ENCODE measurements at places on chromosomes 2 and 18. TPM values are rescaled to one million over a fixed set of nuclear protein-coding genes. Genes with fewer than 3 reads are reported as not detected.

Gene KCNG2
- total RNA-seq, result not detected

GRCh38 chr2:39247512-39248043 is 3.8 kb upstream of the CDKL4 start:
- no peak for DNase-seq

GRCh38 chr18:34358923-34359322 is 134.2 kb upstream of the NOL4 start:
- DNase-seq, result no peak

GRCh38 chr2:195343942-195344530 is 313.0 kb upstream of the SLC39A10 start:
- peak; percentile 41 for DNase-seq

GRCh38 chr2:145110668-145111356 is 590.9 kb upstream of the ZEB2 start:
- peak; percentile 64 for DNase-seq

Gene RAMP1
- 248 TPM for total RNA-seq

Gene LRP1B
- 0.06 TPM for total RNA-seq

Gene MAL
- total RNA-seq, result 1.6 TPM

Gene DSG1
- not detected for total RNA-seq

- no peak for DNase-seq
Observed at GRCh38 chr2:157172866-157173578, 84.5 kb upstream of the GALNT5 start.

Gene SERPINB10
- not detected for total RNA-seq

- DNase-seq, result no peak
Observed at GRCh38 chr2:36658277-36658748, 38.2 kb upstream of the VIT start.

Gene VSNL1
- not detected for total RNA-seq

DNA sequence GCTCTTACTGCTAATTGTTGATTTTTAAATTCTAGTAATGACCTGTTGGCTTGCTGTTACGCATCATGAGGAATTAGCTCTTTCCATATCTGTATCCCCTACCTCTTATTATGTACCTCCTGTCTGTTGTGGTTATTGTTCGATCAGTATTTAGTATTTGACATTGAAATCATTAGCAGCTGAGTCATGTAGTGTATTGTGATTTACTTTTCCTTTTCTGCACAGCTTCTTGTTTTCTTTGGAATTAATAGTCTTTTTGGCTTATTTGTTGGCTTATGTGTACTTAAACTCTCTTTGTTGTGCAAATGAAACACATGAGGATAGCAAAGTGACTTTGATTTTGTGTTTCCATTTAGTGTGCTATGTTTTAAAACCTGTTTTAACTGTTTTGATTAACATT is 4.3 kb downstream of the EPB41L5 start:
- DNase-seq, result no peak

DNA sequence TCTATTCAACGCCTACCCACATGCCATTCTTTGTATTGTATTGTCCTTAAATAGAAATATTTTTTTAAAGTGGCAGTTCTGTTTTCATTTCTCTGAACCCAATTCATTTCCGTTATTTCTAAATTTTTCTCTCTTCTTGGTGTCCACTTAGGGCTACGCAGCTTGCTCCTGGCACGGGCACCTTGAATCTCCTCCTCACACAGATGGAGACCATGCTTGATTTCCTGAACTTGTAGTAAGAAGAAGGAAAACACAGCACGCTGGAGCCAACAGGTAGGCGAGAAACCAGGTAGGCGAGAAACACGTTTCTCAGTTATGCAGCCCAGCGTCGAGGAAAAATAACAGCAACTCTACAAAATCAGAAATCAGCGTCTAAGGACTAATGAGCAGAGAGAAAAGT is 428.9 kb downstream of the STK39 start:
- DNase-seq, result no peak

Gene SCYGR4
- total RNA-seq, result not detected

- no peak for DNase-seq
Observed at GRCh38 chr2:224925810-224926100, 116.5 kb downstream of the DOCK10 start.

- DNase-seq, result no peak
Observed at GRCh38 chr2:123514613-123515207, 510.4 kb upstream of the CNTNAP5 start.

DNA sequence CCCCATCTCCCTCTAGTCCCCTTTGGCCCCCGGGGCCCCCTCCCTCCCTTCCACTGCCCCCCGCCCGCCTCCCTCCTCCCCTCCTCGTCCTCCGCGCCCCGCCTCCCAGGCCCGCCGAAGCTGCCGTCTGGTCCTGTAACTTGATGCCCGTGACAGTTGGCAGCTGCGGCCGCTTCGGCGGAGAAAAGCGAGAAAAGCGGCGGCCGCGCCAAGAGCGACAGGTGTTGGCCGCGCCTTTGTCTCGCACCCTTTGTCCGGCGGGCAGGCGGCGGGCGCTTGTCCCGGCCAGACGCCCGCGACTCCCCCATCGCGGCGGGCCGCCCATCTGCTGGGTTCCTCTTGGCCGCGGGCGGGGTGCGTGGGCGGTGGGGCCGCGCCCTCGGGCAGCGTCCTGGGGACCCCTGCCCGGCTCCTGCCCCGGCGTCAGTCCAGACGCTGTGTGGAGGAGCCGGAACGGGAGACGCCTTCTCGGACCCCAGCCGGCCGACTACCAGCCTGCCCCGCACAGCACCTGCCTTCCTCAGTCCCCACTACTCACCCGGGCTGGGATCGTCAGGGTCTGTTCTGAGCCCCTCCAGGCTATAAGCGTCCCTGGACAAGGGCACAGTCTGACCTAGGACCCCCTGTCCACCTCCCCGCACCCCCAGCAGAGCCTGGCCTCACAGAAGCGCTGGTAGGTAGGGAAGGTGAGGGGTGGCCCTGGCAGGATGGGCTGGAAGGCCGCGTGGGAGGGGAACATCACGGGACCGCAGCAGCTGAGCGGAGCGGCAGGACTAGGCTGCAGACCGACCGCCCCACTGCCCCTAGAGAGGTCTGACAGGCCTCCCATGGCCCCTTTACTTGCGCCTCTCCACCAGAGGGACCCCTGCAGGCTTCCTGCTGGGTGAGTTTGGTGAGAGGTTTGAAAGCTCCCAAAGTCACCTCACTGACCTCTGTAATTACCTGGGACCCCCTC is 1.2 kb upstream of the HES6 start:
- peak; percentile 70 for DNase-seq

DNA sequence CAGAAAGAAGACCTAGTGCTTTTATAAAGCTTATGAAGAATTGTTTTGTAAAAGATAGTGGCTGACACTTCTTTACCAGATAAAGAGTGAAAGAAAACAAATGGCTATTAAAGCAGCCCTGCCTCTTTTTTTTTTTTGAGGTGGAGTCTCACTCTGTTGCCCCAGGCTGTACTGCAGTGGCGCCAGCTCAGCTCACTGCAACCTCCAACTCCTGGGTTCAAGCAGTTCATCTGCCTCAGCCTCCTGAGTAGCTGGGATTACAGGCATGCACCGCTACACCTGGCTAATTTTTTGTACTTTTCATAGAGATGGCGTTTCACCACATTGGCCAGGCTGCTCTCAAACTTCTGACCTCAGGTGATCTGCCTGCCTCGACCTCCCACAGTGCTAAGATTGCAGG is 12.9 kb downstream of the ARPC2 start:
- peak; percentile 47 for DNase-seq

Gene POTEI
- total RNA-seq, result not detected

DNA sequence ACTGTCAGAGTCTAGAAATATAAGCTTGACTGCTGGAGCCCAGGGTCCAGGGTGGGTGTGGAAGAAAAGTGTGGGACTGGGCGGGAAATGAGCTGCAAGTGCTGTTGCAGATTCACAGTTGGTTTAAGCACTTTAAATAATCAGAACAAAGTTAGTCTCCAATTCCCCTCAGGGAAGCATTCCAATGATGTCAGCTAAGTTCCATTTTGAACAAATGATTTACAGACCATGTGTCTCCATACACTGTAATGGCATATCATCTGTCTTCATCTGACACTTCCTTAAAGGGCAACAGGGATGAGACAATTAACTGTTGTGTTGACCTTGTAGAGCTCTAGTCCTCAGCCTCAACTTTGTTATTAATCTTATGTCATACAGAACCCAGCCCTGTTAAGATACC is 31.5 kb upstream of the REG3A start:
- DNase-seq, result no peak

- no peak for DNase-seq
Observed at GRCh38 chr2:159213296-159213695, 73.2 kb downstream of the WDSUB1 start.

Gene RAB6D
- total RNA-seq, result not detected

Gene GYPC
- total RNA-seq, result not detected

GRCh38 chr2:16256601-16257321 is 316.4 kb downstream of the MYCN start:
- DNase-seq, result no peak
